ENCODE measurements at places on chromosomes 6 and 20.

DNA sequence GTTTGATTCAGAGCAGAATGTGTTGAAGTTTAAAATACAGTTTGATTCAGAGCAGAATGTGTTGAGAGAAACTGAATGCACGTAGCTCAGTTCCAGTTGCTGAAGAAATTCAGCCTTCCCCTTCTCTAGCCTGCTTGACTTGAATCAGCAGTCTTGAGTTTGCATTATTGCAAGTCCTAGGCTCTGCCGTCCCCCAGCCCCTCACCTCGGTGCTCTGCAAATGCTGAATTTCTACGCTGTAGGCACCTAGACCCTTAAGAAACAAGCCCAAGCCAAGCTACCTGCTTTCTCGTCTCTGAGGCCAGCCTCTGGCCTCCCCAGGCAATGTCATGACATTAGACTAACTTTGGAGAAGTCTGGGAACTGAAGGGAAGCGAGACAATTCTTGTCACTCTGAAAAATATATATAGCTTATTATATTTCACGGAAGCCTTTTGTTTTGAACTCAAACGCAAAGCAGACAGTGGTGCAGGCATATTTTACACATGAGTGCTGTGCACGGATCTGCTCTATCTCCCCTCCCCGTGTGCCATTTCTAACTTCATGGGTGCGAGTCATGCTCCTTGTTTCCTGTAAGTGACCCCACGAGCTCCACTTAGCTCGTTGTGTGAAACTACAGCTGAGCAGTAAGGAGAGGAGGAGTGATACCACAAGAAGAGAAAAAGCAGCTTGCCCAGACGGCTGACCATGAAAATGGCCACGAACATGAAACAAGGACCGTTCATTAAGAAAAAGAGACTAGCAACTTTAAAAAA lies 71.4 kb upstream of the DUSP22 start:
- no peak for DNase-seq

GRCh38 chr6:6260196-6260722 lies 60.2 kb downstream of the F13A1 start:
- no peak for DNase-seq

GRCh38 chr20:49320460-49320859 lies 42.6 kb upstream of the ZNFX1 start:
- DNase-seq = no peak

GRCh38 chr6:102389994-102390393 lies 996.5 kb downstream of the GRIK2 start:
- no peak for DNase-seq

DNA sequence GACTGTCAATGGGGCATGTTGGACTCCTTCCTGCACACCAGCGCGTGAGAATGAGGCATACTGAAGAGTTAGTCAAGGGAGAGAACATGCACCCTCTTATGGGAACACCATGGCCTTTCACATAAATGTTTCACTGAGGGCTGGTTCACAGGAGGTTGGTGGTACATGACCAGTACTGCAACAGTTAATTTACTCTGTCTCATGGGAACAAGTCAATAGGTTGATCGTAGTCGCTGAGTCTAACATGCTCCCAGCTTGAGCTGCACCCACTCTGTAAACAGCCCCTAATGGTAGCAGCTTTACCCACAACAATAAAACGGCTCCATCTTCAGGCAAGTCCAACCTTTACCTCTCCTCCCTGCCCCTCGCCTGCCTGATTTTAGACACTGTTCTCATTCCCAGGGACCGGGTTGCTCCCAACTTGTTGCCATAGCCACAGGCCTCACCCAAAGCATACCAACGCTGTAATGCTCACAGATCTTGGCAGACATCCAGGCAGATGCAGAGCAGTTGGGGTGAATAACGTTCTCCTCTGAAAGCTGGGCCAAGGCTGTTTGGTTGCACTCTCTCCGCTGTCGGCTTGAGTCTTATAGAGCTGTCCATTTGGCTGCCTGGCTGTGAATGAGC lies 111.3 kb downstream of the LY86 start:
- DNase-seq = no peak

- no peak for DNase-seq
These were observed 556 bp upstream of the SCAF8 start for GRCh38 chr6:154732538-154733182.

DNA sequence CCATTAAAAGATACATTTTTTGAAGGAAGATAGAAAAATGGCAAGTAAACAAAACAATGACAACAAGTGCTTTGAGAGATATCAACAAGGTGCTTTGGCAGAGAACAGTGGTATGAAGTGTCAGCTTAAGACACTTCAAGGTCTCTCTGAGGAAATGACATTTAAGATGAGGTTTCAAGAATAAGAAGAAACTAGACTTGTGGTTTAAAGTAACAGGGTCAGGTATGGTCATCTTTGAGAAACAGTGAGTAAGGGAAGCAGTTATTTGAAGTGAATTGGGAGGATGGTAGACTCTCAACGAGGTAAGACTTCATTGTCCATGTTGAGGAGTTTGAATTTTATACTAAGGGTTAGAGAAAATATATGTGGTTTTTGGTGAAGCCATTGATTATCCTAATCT lies 77.8 kb downstream of the SYCP2L start:
- no peak for DNase-seq

DNA sequence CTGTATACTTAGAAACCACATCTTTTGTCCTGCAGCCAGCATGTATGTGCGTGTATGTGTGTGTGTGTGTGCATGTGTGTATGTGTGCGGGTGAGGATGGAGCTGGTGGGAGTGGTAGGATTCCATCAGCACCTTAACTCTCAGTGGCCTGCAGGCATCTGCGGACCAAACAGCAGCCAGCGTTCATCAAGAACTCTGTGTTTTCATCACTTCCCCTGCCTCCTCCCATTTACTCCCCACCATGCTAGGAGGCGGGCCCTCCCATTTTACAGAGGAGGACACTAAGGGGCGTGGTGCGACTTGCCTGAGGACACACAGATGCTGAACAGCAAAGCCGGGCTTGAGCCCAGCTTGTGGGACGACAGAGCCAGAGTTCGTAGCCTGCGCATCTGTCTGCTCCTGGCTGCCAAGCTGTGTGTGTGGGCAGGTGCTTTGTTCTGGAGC lies 8.9 kb downstream of the VSTM2L start:
- DNase-seq = no peak

- DNase-seq = no peak
These were observed 27.4 kb downstream of the CRYBG1 start for GRCh38 chr6:106387875-106388274.

DNA sequence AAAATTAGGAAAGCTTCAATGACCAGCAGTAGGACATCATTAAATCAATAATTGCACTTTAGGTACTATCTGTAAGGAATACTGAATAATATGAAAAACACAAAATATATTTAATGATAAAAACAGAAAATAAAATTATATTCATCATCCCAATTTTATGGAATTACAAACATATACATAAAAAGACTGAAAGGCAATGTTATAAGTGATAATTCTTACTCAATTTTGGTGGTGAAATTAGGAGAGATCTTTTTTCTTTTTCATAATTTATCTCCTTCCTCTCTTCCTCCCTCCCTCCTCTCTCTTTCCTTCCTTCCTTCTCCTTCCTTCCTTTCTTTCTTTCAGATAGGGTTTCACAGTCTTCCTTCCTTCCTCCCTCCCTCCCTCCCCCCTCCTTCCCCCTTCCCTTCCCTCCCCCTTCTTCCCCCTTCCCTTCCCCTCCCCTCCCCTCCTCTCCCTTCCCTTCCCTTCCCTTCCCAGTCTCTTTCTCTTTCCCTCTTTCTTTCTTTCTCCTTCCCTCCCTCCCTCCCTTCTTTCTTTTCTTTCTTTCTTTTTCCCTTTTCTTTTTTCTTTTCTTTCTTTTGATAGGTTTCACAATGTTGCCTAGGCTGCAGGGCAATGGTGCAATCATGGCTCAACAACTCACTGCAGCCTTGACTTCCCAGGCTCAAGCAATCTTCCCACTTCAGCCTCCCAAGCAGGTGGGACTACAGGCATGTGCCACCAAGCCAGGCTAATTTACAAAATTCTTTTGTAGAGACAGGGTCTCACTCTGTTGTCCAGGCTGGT lies 36.8 kb downstream of the RSPH3 start:
- no peak for DNase-seq

DNA sequence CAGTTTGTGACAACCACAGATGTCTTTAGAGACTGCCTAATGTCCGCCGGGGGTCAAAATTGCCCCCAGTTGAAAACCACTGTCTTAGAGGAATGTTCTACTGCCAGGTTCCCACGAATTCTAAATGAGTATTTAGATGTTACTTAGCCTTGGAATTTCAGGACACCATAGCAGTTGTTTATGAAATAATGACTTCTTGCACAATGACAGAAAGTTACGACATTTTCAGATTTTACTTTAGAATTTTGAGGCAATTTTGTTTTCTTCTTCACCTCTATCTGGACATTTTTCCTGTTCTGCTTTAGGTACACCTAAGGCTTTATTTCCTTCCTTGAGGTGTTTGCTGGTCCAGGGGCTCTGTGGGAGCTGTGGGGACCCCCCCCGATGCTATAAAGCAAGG lies 83.4 kb downstream of the CCDC170 start:
- DNase-seq = no peak

DNA sequence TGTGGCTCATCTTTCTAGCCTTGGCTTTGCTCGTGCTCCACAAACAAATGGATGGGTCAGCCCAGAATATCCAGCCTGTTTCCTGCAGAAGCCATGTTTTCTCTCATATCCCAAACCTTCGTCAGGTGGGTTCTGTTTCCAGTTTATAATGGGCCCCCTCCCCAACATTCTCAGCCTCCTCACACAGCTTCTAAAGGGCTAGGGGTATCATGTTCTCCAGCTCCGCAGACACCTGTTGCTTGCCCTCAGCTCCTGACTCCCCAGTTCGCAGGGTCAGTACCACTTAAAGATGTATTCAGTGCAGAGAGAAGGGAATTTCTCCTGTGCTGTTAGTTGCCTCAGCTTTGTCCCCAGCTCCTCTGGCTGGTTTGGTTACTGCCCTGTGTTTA lies 447.3 kb upstream of the JARID2 start:
- DNase-seq = no peak

DNA sequence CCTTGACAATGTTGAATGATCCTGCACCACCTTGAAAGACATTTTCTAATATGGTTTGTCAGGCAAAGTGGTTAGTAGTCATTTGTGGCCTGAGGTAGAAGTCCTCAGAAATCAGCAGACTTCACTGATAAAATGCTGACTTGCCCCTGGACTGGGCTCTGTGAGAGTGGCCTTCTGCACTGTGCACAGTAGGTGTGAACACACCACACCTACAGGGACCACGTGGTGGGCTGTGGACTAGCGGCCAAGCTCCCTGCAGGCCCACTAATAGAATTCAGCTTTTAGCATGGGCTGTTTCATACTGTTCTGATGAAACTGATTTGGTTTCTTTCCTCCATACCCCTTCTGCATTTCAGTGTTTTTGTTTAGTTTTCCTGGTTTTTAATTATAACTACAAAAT lies 7.3 kb downstream of the BPHL start:
- DNase-seq = no peak

DNA sequence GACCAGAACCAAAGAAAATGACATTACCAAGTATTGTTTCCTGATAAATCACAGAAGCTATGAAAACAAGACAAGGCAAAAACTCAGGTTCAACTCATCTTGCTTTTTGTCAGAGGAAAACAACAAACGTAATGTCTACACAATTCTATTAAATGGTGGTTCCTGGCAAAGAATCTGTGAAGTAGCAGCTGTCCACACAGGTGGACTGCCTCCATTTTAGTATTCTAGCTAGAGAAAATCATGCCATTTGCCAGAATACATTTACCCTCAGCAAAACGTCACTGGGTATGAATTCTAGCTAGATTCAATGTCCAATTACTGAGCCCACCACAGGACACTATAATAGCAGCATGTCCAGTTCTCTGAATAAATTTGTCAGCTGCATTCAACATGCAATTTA lies 125.4 kb downstream of the ADGRB3 start:
- no peak for DNase-seq

- DNase-seq = no peak
These were observed 121.3 kb downstream of the TOX2 start for GRCh38 chr20:44035924-44036323.

DNA sequence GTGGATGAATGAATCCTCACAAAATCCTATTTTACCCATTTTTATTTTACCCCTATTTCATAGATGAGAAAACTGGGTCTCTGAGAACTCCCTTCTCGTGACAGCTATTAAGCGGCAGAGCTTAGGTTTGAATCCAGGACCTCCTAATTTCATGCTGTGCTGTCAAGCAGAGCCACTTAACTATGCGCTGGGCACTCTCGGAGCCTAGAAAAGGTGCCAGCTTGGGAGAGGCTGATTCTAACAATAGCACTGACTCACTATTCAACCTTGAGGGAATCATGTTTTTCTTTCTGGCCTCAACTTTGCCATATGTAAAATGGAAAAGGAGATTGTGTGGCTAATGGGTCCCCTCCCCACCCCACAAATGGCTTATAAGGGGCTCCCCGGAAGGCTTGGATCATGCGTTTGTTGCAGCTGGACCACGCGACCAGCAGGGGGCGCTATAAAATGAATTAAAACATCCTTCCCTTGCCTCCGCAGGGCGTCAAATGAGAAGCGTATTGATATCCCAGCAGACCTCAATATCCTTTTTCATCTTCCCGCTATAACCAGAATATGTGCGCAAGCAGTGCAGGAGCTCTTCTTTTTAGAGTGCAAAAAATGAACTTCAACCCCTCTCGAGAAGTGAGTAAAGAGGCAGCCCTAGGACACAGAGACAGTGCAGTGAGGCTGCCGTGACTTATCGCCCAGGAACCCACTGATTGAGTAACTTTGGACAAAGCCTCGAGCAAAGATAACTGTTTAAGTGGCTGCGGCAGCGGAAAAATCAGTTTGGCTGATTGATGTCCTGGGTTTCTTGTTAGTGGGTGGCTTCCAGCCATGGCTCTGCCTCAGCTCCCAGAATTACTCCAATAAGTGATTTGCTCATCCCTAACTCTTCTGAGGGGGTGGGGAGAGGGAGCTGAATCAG lies 12.8 kb upstream of the PDYN start:
- peak; percentile 7 for DNase-seq

DNA sequence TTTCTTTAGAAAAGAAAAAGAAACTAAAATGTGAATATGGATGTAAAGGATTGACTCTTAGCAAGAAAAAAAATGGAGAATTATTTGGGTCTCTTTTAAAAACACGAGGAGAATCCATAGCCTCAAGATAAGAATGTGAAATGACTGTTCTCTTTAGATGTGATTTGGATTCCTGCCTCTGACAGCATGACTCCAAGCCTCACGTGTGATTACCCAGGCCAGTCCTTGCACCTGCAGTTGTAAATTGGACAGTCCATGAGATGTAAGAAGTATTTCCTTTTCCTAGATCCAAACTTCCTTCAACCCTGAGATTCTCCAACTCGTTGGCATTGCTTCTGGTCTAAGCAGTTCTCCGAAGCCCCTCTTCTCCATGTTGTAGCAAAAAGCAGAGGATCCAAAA lies 31.9 kb downstream of the SLC2A12 start:
- no peak for DNase-seq

Data from effector memory CD4-positive, alpha-beta T cell (primary cell).